Cerebellar nuclear complex (tissue), 1 donor: ENCODE measurements at places on chromosomes 4 and X.

DNA sequence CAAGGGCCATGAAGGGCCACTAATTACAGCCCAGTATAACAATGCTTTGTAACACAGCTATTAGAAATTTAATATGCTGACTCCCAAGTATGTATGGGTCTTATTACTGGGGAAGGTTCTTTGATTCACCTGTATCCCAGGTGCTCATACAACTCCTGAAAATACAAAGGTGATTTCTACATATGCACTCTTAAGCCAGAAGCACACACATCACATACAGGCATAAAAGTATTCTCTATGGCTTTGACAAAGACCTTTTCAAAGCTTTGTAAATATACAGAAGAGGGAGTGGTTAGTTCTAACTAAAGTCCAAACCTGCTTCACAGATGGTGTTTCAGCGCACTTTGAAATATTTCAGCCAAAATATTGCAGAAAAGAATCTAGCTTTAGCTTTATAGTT is 191.5 kb downstream of the SNCA start:
- DNase-seq, result no peak

DNA sequence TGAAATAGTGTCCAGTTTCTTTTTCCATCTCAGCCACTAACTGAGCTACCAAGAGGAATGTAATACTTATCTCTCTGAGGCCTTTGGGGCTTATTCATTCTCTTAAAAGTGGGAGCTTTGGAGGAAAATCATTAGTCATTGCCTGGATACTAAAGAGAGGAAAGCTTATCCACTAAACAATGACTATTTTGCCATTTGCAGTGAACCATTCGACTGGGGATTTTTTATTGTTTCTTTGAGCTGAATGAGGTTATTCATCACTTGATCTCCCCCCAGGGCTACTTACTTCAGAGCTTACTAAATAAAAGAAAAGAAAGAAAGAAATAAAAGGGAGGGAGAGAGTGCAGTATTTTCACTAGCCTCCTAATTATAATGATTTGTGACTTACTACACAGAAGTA is 1329.5 kb upstream of the TENM3 start:
- no peak for DNase-seq

DNA sequence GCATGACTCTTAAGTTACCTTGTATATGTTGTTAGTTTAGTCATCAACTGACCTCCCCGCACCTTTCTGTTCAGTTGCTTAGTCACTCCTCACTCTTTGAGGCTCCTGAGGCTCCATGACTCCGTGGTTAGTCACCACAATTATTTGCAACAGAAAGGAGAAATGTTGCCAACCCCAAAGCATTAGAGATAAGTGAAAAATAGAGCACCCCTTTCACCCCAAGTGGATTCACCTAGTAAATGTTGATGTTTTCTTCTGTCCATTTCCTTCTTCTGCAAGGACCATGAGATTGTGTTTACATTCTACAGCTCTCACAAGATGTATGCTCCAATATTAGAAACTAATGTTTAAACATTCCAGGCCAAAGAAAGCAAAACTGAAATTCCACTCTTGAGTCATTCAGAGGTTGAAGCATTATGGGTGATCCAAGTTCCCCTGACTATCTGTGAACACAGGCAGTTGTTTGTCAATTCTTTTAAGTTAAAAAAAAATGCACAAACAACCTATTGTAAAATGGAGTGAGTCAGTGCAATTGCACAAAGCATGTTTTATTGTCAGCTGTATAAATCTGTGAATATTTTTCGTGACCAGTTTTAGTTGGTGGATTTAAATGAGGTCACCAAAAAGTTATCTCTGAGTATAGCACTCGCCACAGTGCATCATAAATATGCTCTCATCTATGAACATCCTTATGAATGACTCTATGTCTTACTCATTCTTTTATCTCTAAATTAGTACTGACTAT is 552.4 kb upstream of the MAGEB2 start:
- DNase-seq, result no peak

DNA sequence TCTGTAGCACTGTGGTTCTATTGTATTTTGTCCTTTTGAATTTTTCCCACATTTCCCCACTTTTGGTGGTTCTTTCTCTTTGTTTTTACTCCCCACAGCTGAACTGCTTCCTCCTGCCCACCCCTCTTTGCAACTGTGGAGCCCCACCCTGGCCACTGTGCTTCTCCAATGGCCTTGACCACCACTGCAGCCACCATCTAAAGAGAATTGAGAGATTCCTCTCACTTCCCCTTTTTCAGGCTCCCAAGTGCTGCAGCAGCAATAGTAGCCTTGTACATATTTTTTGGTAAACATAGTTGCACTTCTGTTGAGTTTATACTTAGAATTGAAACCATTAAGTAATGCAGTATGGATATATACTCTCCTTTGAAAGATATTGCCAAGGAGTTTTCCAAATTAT is 51.3 kb upstream of the FRMPD3 start:
- no peak for DNase-seq

- DNase-seq, result no peak
These were observed 733 bp upstream of the NAA15 start for GRCh38 chr4:139300431-139301112.
